Stomach (tissue), 19 donors: ENCODE measurements at places on chromosomes 11 and 22. TPM values are rescaled to one million over a fixed set of nuclear protein-coding genes. Genes with fewer than 3 reads are reported as not detected.

GRCh38 chr11:2837096-2837601, 48.4 kb downstream of the CDKN1C start:
- peak; percentile 96 for DNase-seq
- no peaks in the 10 kb centered on the region for H3K36me3 ChIP-seq
- H3K4me1 ChIP-seq = peaks cover 21% of the 10 kb centered on the region
- no peak overlapping the region for H3K4me3 ChIP-seq

DNA sequence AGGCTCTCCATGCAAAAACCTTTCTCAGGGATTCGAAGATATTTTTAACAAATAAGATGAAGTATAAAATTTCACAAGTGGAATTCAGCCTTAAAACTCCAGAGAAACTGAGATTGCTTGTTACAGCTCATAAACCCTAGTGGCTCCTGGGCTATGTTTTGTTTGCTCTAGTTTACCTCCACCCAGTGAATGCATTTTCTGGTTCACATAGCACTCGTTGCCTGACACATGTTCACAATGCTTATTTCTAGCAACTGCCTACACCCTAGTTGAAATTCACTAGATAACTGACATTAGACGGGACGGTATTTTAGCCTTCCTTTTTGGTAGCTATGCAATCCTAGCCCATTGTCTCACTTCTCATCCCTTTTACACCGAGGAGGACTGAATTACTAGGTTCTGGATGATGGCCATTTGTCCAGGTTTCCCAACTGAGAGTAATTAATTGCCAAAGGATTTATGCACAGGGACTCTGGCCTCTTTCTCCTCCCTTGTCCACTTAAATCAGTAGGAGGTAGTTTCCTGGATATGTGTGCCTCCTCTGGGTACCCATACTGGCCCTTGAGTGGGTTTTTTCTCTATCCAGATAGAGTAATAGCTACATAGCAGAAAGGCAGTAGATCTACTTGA, 951.6 kb downstream of the DLG2 start:
- no peaks in the 10 kb centered on the region for H3K36me3 ChIP-seq
- H3K27ac ChIP-seq = no peak overlapping the region
- no peaks in the 10 kb centered on the region for H3K27me3 ChIP-seq
- DNase-seq = no peak
- H3K4me1 ChIP-seq = no peaks in the 10 kb centered on the region

DNA sequence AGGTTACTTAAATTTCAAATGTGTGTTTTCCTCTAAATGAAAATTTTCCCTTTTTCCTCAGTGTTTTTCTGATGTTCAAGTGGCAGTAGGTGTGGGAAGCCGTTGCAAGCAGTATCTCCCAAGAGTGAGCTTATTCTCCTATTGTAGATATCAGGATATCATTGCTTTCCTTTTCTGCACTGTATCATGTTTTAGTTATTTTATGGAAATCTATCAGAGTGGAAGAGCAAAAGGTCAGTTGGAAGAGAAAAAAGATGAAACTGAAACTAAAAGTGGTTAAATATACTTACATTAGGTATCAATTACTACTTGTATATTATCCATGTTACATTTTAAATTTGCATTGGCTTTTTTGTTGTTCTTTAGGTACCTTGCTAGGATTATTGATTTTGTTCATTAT, 57.0 kb downstream of the PDE3B start:
- H3K27me3 ChIP-seq = no peaks in the 10 kb centered on the region
- H3K4me1 ChIP-seq = no peaks in the 10 kb centered on the region
- no peaks in the 10 kb centered on the region for H3K36me3 ChIP-seq
- H3K27ac ChIP-seq = no peak overlapping the region
- no peak overlapping the region for H3K4me3 ChIP-seq
- DNase-seq = no peak

DNA sequence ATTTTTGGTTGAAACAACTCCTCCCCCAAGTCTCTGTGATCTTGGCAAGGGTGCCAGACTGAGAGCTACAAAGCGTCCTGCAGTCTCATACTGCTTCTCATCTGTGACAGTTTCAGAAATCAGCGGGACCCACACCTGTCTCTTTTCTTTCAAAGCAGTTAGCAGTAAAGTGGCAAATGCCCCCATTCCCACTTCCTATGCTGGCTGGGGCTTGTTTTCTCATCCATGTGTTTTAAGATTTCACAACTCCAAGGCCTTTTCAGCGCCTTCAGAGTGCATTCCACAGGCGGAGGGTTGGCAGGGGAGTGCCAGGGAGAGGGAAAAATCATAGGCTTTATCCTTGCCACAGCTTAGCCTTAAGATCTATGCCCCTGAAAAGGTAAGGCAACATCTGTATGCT, 493.5 kb downstream of the OPCML start:
- H3K4me1 ChIP-seq = no peaks in the 10 kb centered on the region
- no peak for DNase-seq
- no peaks in the 10 kb centered on the region for H3K36me3 ChIP-seq

GRCh38 chr11:94909371-94909820, 64.0 kb downstream of the CWC15 start:
- no peaks in the 10 kb centered on the region for H3K36me3 ChIP-seq
- no peaks in the 10 kb centered on the region for H3K27me3 ChIP-seq
- no peak overlapping the region for H3K4me3 ChIP-seq
- no peak overlapping the region for H3K27ac ChIP-seq
- H3K4me1 ChIP-seq = no peaks in the 10 kb centered on the region

- no peaks in the 10 kb centered on the region for H3K27me3 ChIP-seq
- peak; percentile 70 for DNase-seq
- H3K36me3 ChIP-seq = no peaks in the 10 kb centered on the region
- no peaks in the 10 kb centered on the region for H3K4me1 ChIP-seq
- no peak overlapping the region for H3K27ac ChIP-seq
- H3K4me3 ChIP-seq = no peak overlapping the region
Measured at GRCh38 chr11:92941676-92942571, 27.5 kb upstream of the MTNR1B start.

DNA sequence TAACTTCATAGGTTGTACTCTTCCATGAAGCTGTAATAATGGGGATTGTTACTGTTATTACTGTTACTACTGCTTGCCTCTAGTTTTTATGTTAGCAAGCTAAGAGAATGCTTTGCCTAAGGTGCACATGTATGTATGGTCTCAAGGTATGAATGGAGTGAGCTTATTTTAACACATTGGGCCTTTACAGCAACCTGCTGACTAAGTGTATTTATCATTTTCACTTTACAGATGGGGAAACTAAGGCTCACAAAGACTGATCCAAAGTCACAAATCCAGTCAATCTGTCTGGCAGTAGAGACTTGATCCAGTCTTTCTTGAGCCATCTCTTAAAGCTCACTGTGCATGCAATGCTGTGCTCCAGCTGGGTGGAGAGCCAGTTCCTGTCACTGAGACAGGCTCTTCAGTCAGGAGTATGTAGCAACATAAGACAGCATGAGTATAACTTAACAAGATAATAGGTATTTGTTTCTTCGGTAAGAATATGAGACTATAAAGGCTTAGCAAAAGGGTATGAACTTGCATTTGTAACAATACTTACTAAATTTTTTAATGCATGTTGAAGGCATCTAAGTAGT, 66.5 kb downstream of the PPP2R1B start:
- no peaks in the 10 kb centered on the region for H3K27me3 ChIP-seq
- DNase-seq = no peak
- peaks cover 37% of the 10 kb centered on the region for H3K36me3 ChIP-seq
- no peak overlapping the region for H3K4me3 ChIP-seq

- H3K36me3 ChIP-seq = peaks cover 97% of the 10 kb centered on the region
- no peak for DNase-seq
- H3K4me3 ChIP-seq = no peak overlapping the region
Measured at GRCh38 chr22:19048531-19048930, 73.7 kb downstream of the DGCR2 start.

Gene SMTNL1
- not detected for total RNA-seq

DNA sequence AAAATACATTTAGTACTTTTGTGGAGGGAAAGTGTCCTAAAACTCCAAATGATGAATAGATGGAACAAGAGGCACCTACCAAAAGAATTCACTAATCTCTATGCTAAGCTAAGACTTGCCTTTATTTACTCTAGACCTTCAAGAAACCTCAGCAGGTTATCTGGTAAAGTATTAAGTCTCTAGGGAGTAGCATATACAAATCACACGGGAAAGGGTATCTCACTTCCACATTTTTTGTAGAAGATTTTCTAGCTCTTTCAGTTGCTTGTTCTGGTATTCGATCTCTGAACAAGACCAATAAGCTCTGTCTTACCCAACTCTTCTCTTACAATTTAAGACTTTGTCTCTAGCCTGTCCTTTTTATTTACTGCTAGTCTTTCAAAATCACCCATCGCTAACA, 18.1 kb upstream of the CADM1 start:
- H3K36me3 ChIP-seq = no peaks in the 10 kb centered on the region
- no peaks in the 10 kb centered on the region for H3K4me1 ChIP-seq
- no peak overlapping the region for H3K27ac ChIP-seq
- H3K4me3 ChIP-seq = no peak overlapping the region

DNA sequence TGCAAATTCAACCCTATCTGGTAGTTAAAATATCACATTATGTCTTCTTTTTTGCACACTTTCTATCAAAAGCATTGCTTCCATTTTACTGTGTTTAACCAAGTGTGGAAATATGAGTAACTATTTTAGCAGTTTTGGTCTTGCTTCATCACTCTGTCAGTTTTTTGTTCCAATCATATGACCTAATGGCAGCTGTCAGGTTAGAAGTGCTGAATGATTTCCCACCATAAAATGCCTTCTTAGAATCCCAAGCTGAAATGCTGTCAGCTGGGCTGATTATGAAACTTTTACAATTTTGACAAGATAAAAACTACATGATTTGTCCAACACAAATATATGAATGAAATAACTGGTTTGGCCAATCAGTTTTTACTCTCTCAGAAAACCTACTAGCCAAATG, 1654.6 kb upstream of the RAG2 start:
- no peak overlapping the region for H3K4me3 ChIP-seq
- H3K4me1 ChIP-seq = no peaks in the 10 kb centered on the region
- no peaks in the 10 kb centered on the region for H3K36me3 ChIP-seq
- H3K27ac ChIP-seq = no peak overlapping the region

Gene CARD10
- total RNA-seq = 120 TPM

- H3K4me3 ChIP-seq = no peak overlapping the region
- H3K36me3 ChIP-seq = no peaks in the 10 kb centered on the region
- no peak for DNase-seq
- no peak overlapping the region for H3K27ac ChIP-seq
- no peaks in the 10 kb centered on the region for H3K27me3 ChIP-seq
Measured at GRCh38 chr11:91927448-91927847, 297.2 kb upstream of the FAT3 start.

GRCh38 chr11:65317025-65317786, 2.5 kb downstream of the CDC42EP2 start:
- H3K36me3 ChIP-seq = peaks cover 18% of the 10 kb centered on the region
- H3K27me3 ChIP-seq = no peaks in the 10 kb centered on the region
- H3K4me1 ChIP-seq = peaks cover 66% of the 10 kb centered on the region
- peak overlapping the region; percentile 91 for H3K27ac ChIP-seq
- peak overlapping the region; percentile 70 for H3K4me3 ChIP-seq

Gene CARD18
- not detected for total RNA-seq

GRCh38 chr11:61679893-61680621, at the start of gene DAGLA:
Gene DAGLA (plus strand): TSS chr11:61680391. CDS start chr11:61720156, 39,765 bp downstream.
- DNase-seq = peak; percentile 89
- no peak within 1 kb of the TSS for H3K27ac ChIP-seq
- H3K4me1 ChIP-seq = peaks cover 26% of the 10 kb centered on the region
- H3K36me3 ChIP-seq = no peaks in the 10 kb centered on the region
- peaks cover 52% of the 10 kb centered on the region for H3K27me3 ChIP-seq

Gene MED15
- 172 TPM for total RNA-seq

GRCh38 chr22:22925805-22926369, 38.3 kb downstream of the IGLL5 start:
- DNase-seq = no peak
- H3K4me3 ChIP-seq = no peak overlapping the region
- no peak overlapping the region for H3K27ac ChIP-seq
- H3K4me1 ChIP-seq = no peaks in the 10 kb centered on the region
